ENCODE measurements at places on chromosomes 4 and X.

DNA sequence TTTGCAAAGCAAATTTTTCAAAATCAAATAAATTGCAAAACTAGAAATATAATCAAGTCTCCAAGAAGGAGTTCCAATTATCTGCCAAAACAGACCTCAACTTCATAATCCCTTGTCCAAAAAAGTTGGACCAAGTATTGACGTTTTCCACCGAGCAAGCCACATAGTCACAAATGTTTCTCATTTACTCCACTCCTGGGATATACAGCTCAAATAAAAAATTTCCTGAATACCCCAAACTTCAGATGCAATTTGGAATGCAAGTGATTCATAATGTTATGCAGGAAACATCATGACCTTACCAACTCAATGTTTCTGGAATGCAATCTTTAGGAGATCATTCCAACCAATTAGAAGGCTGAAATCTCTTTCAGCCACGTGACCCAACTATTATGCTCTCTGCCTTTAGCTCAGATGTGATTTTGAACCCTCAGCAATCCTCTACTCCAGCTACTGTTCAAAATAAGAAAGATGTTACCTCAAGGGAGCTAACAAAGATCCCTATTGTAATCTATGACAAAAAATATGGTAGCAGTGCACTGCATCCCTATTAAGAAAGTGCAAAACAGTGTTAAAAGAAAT, 72.4 kb downstream of the PRDM5 start:
- no peak for DNase-seq

GRCh38 chr4:100461807-100462605, 55.8 kb downstream of the EMCN start:
- DNase-seq = no peak

- DNase-seq = no peak
Observed at GRCh38 chr4:128846063-128846462, 36.6 kb downstream of the JADE1 start.

GRCh38 chr4:109174224-109174953, 128.1 kb downstream of the COL25A1 start:
- DNase-seq = no peak

GRCh38 chr4:114015444-114015899, 36.0 kb upstream of the ARSJ start:
- no peak for DNase-seq

GRCh38 chr4:147955827-147956558, 224.1 kb downstream of the ARHGAP10 start:
- no peak for DNase-seq

- DNase-seq = no peak
Observed at GRCh38 chr4:127069675-127070074, 563.1 kb upstream of the INTU start.

DNA sequence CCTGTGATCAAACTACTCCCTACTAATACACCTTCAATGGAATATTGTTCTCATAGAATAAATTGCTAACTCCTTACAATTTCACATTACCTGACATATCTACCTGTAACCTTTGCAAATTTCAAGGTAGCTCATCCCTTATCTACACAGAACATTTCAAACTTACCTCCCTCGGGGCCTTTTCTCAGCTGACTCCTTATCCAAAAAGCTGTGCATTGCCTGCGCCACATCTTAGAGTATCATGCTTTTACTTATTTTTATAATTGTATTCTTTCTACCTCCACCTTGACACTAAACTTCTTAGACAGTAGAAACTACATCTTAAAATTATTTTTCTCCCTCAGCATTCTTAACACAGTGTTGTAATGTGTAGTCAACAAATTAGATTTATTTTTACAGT, 198.5 kb downstream of the FBXO8 start:
- no peak for DNase-seq

DNA sequence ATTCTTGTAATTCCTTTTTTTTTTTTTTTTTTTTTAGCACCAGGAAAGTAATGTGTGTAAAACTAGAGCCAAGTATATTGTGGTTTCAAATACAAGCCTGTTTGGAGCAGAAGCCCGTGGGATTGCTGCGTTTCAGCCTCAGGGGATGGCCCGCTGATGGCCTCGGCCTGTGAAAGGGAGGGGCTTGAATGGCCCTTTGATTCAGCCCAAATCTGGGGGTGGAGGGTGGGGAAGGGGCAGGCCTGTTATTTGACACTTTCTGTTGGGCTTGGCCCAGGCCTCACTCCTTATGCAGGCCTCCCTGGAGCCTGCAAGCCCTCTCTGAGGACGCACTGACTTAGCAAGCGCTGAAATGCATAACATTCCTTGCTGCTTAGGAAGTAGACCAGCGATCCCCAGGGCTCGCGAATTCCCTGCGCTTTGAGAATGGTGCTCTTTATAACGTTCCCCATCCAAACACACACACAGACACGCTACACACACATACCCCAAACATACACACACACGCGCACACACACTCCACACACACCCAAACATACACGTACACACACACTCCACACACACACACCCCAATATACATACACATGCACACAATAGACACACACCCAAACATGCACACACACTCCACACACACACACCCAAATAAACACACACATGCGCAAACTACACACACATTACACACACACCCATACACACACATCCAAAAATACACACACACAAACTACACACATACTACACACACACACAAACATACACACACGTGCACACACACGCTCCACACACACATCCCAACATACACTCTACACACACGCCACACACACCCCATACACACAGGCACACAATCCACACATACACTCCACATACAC, 29.6 kb downstream of the TLR10 start:
- DNase-seq = no peak

GRCh38 chr4:127403471-127404084, 229.2 kb upstream of the INTU start:
- DNase-seq = no peak

DNA sequence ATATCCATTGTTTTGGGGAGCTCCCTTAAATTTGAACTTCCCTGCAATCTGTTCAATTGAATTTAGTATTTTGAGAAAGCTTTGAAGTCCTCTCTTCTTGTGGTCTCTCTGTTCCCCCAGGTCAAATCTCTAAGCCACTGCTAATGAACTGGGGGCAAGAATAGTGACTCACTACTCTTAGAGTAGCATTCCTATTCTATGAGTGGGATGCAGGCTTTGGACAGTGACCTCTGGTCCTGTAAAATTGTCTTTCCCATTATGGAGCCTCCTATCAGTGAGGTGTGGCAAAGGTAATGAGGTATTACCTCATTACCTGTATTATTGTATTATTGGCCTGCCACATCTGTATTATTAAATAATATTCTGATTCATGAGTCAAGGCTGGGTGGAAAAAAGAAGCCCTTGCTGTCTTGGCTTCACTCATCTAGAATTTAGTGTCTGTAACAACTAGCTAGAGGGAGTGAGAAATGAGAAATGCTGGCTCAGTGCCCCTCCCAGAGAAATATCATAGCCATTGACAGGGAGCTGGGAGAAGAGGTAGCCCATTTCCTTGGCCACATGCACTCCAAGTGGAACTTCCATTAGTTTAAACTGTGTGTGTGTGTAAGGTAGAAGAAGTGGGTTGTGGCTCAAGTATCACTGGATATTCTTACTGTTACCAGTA, 393.9 kb upstream of the CTSO start:
- no peak for DNase-seq

GRCh38 chr4:54793856-54794422, 136.2 kb downstream of the KIT start:
- DNase-seq = no peak

- DNase-seq = no peak
Observed at GRCh38 chr4:185139736-185140135, 3.3 kb upstream of the SLC25A4 start.

GRCh38 chrX:24242649-24243175, 71.2 kb downstream of the SUPT20HL2 start:
- DNase-seq = no peak

- DNase-seq = no peak
Observed at GRCh38 chr4:185318679-185319078, 77.0 kb downstream of the LRP2BP start.

DNA sequence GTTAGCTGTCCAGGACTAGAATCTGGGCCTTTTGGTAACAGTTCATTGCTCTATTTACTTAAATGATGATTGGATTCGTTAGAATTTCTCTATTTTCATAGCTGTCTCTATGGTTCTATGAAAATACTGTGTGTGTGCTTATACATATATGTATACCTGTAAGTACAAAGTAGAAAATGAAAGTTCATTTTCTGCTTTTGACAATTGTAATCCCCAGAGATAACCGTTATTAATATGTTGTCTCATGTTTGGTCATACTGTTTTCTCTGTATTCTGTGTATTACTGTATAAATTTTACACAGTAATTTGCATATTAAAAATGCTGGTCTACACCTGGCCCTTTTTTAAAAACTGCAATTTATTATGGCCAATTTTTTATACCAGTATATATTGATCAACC, 55.4 kb downstream of the CLCN3 start:
- no peak for DNase-seq
